KBM-7 (cell line): ENCODE measurements at places on chromosomes 2 and 18.
A peak's percentile ranks its signal among the peaks of the same experiment; 100 is the strongest.

DNA sequence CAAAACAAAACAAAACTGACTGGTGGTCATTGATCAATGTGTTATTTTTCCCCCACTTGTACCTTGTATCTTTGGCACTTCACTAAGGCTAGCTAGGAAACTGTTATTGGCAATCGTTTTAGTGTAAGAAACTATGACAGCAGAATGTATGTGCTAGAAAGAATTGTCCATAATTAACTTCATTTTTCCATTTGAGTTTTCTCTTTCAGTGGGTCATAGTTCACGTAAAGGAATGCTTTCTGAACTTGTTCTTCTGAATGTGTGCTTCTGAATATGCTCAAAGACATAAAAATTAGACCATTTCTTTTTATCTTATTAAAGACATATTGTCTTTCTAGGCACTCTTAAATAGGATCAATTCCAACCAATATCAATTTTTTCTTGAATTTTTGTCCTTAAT is 132.2 kb downstream of the ASXL3 start:
- DNase-seq = no peak

GRCh38 chr2:159209341-159210306 is 76.9 kb downstream of the WDSUB1 start:
- DNase-seq = no peak

- no peak for DNase-seq
Measured at GRCh38 chr2:149719695-149720094, 132.1 kb upstream of the MMADHC start.

DNA sequence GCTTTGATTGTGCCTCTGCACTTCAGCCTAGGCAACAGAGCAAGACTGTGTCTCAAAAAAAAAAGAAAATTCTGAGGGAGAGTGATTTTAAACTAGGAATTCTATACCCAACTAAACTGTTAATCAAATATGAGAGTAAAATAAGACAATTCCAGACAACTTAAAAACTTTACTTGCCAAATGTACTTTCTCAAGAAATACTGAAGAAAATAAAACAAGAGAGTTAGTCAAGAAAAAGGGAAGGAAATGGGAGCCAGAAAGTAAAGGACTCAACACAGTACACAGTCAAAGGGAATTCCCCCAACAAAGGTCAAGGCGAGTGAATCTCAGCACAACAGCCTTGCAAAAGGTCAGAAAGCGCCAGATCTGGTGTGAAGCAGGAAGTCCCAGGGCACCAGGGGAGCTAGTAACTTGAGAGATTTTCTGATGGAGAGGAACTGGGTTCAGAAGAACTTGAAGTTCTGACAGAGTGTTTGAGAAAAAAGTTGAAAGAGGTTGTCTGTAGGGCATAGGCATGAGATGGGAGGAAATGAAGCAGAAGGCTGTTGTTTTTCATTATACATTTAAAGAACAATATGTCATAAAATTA is 22.6 kb upstream of the TBC1D8 start:
- DNase-seq = peak; percentile 37

DNA sequence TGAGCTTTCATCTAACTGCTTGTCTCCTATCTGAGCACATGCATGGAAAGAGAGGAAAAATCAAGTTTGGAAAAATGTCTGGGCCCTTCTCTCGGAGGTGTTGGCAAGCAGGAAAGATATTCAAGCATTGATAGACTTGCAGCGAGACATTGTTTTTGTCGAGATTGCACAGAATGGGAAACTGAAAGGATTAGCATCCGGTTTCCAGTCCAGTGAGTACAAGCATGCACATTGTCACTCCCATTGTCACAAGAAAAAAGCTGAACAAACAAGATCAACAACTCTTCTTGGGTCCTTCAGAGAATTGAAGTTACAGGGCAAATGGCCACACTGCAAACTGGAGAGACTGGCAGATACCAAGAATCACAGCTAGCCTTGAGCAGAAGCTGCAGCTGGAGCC is 19.6 kb upstream of the MC5R start:
- DNase-seq = no peak

GRCh38 chr2:183359867-183360266 is 235.6 kb downstream of the NUP35 start:
- DNase-seq = no peak

DNA sequence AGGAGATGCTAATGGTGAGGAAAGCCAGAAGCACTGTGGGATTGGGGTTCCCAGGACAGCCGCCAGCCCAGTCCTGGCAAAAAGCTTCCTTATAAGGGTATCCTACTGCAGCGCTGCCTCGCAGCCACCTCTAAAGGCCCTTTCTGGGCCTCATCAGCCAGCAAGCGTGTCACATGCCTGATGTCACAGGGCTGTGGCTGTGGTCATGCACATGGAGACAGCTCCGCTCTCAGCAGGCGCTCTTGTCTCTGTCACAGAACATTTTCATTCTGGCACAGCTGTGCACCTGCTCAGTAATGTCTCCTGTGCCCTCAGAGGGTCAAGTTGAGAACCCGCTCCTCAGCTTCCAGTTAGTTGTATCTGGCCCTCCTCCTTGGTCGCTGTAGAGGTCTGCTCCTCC is 17.7 kb upstream of the MAL start:
- no peak for DNase-seq
